Activated CD8-positive, alpha-beta memory T cell treated with anti-CD3 and anti-CD28 coated beads for 4 hours (primary cell): ENCODE measurements at places on chromosomes 7 and 10.

DNA sequence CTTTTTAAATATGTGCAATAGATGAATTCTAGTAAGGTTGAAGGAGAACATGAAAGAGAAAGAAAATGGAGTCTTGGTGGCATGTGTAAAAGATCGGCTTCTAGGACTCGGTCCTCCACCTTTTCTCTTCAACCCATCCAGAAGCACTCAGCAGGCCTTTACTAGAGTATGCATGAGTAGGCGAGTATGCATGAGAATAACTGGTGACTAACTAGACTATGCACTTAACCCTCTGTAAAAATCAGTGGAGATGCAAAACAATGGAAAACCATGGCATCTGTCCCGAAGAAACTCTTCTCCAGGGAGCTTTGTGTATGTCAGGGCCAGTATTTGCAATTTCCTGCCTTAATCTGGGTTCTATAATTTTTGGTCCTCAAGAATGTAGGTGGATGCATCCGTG lies 40.0 kb upstream of the GRB10 start:
- no peak for DNase-seq

DNA sequence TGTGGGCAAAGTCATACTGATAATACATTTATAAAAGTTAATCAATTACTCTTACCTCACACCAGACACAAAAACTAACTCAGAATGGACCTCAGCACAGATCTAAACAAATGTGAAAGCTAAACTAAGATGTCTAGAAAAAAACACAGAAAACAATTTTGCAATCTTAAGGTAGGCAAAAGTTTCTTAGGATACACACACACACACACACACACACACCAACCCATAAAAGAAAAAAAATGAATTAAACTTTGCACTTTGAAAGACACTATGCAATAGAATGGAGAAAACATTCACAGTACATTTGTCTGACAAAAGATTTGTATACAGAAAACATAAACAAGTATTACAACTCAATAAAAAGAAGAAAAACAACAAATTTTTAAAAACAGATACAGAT lies 70.8 kb upstream of the ZNRF2 start:
- DNase-seq, result no peak

DNA sequence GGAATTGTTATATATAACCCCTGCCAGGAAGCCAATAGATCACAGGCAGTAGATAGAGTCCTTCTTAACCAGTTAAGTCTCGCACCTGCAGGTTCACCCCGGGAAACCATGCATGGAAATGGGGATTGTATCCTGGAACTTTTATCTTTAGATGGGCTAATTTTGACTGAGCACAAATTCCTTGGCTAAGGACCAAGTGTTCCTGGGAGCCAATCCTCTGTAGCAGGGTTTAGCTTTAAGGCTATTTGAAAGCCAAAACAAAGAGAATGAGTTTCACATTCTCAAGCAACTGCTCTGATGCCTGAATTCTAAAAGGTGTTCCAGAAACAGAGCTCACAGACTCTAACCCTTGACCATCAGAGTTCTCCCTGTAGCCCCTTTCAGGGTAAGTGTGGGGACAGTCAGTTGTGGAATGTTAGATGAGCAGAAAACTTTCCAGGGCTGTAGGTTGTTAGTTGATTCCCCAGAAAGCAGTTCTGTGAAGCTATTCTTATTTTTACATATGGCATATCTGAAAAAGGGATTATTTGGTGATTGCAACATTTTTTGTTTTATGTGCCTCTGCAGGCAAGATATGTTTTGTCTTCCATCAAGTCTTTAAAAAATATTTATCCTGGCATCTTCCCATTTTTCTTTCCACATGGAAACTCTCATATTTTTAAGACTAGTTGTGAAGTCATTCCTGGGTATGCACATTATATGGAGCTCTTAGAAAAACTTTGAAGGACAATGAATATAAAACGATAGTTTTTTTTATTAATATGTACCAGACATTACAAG lies 16.2 kb upstream of the NPVF start:
- no peak for DNase-seq

DNA sequence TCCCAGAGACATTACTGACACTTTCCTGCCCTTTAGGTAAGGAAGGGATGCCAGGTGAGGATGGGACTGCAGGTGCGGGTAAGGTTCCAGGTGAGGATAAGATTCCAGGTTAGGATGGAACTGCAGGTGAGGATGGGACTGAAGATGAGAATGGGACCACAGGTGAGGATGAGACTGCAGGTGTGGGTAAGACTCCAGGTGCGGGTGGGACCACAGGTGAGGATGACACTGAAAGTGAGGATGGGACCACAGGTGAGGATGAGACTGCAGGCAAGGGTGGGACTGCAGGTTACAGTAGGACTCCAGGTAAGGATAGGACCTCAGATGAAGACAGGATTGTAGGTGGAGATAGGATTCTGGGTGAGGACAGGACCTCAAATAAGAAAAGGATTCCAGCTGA lies 322.3 kb downstream of the WDR37 start:
- no peak for DNase-seq

GRCh38 chr10:105691811-105692210 lies 1050.7 kb downstream of the SORCS3 start:
- no peak for DNase-seq

DNA sequence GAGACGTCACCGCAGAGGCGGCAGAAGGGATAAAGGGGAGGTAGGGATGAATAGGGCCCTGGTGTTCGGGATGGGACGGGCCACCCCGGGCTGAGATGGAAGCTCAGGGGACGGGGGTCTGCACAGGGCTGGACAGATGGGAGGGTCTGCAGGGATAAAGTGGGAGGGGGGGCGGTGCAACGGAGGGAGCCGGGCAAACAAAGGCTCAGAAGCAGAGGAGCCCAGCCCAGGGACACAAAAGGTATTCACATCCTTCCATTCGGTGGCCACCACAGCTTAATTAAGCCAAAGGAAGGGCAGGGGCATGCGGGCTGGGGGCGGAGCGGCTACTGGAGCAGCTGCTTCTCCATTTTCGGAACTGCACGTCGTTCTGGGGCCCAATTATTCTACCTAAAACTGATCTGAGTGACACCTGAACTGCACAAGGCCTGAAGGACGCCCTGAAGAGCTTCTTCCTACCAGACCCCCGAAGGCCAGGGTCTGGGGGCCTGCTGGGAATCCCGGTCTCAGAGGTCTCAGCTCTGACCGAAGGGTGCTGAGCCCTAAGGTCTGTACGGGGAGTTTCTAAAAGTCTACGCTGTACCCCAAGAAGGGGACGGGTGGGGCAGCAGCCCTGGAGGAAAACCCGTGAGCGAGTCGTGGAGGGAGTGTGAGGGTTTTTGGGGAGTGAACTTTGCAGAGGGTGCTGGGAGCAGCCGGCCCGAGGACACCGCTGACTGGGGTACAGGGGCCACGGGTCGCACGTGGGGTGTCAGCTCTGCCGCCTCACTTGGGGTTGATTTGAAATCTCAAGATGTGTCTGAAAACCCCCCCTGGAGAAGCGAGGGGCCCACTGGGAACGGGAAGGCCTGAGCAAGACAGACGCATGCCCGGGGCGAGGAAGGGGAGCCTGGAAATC lies 334.8 kb downstream of the DNAJB6 start:
- DNase-seq, result no peak

- no peak for DNase-seq
Measured at GRCh38 chr7:28874001-28874400, 84.1 kb downstream of the TRIL start.

- DNase-seq, result no peak
Measured at GRCh38 chr10:22605168-22605567, 109.2 kb downstream of the PIP4K2A start.

DNA sequence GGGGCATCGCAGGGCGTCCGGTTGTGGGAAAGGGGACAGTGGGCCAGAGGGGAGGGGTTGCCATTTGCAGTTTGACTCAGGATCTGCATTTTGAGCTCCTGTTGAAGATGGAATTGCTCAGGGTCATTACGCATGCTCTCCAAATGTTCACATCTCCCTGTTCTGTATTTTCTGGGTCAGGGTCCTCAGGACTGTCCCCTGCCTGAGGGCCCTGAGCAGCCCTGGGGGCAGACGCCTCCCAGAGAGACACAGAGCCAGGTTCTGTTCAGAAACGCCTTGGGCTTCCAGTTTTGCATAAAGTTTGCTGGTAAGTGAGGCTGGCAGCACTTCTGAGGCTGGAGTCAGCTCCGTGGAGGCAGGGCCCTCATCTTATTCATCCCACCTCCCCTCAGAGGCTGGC lies 34.1 kb upstream of the NUB1 start:
- no peak for DNase-seq

DNA sequence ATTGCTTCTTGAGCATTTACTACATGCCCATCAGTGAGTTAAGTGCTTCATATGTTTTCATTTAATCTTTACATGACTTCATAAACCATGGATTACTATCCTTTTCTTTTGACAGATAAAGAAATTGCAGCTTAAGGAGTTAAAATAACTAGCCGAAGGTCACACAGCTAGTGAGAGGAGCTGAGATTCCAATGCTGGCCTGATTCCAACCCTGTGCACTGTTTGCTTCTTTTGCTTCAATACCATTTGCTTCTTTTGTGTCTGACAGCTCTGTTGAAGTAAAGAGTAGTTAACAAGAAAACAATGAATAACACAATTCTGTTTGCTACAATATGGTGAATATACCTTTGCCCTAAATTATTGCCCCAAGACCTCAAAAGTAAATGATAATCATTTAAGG lies 132.4 kb downstream of the GRM3 start:
- DNase-seq, result no peak

GRCh38 chr7:102898532-102898859 lies 14.3 kb upstream of the LRRC17 start:
- no peak for DNase-seq

- DNase-seq, result no peak
Measured at GRCh38 chr7:43591558-43592180, 8.8 kb downstream of the STK17A start.

DNA sequence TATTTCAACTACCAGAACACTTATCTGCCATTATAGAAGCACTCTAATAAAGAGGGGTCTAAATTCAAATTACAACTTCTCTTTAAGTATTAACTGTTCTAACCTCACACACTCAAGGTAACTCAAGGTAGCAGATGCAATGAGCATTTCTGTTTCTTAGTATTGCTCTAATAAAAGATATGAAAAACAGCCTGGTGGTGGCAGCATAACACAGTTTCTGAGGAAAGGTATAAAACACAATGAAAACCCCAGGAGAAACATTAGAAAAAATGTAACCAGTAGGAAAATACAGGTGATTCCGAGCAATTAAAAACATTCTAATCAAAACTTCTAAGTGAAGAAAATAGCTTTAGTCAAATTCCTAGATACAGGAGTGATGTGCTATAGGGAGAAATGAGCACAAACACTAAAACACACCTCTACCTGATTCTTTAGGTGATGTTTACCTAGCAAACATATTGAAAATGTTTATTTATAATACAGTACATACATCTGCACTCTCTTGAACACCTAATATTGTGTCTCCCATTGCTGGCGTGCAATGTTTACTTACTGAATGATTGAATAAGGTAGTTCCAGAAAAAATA lies 3.5 kb downstream of the MKRN1 start:
- DNase-seq, result peak; percentile 5

GRCh38 chr7:139782932-139783331 lies 5.1 kb upstream of the HIPK2 start:
- no peak for DNase-seq

DNA sequence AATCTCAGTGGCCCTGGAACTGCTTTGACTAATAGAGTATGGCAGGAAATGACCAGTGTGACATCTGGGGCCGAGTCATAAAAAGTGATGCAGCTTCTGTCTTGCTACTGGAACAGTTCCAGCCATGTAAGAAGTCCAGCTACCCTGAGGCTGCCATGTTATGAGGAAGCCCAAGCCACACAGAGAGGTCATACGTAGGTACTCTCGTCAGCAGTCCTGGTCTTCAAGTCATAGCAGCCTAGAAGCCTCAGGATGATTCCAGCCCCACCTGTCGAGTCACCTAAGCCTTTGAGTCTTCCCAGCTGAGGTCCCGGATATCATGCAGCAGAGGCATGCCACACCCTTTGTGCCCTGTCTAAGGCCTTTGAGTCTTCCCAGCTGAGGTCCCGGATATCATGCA lies 92.1 kb downstream of the PPP1R3C start:
- no peak for DNase-seq

DNA sequence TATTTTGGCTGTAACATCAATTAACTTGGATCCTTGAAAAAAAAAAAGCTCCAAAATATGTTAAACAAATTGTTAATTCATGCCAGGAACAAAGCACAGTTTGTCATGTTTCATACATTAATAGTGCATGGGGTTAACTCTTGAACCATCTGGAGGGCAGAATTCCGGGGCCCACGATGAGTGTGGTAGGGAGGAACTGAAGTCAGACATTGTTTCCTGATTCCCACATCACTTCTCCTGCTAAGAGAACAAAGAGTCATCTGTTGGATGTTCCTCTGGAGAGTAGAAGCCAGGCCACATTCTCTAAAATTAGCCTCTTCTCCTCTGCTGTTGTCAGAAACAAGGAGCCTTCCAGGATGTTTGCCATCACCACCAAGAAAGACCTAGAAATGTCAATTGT lies 54.6 kb downstream of the TMEM178B start:
- no peak for DNase-seq

- DNase-seq, result no peak
Measured at GRCh38 chr7:40876601-40877000, 741.8 kb downstream of the SUGCT start.

GRCh38 chr7:3806516-3806915 lies 505.5 kb downstream of the SDK1 start:
- DNase-seq, result no peak

DNA sequence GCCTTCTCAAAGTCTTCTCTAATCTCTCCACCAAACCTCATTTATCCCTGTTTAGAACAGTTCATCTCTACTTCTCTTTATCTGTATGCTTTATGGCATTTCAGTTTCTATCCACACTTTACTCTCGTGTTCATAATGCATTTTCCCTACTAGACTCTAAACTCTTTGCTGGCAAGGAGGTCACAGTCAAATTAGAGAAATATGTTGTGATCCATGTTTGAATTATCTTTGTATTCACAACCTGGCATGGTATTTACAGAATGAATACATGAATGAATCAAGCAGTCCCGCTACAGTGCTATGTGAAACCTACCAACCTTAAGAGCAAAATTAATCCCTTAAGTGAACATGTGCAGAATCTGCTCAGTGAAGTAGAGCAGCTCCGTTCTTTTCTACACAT lies 12.8 kb upstream of the YAE1 start:
- no peak for DNase-seq

DNA sequence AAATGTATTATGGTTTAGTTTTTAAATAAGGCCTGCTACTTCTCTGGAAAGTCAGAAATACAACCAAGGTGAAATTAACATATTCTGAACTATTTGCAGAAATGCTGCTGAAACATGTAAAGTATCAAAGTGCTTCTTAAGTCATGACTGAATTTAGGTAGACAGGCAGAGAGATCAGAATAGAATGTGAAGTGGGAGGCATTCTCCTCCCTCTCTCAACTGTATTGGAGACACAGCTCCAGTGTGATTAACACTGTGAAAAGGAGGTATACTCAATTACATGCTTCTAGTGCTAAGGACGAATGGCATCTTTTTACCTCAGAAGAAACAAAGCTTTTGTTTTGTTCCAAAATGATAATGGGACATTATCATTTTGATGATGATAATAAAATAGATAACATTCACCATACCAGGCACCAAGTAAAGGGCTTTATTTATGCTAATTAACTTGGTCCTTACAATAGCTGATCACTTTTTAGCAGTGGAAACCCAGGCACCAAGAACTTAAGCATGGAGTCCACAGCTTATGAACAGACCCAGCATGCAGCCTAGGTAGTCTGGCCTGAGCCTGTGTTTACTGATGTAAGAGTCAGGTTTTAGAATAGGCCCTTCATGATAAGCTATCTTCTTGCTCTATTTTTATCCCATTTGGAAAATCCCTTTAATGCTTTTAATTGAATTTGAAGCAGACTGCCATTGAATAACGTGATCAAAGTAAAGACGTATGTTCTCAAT lies 26.0 kb downstream of the PPP1R9A start:
- no peak for DNase-seq

GRCh38 chr10:129966370-129966888 lies 2.4 kb upstream of the EBF3 start:
- DNase-seq, result no peak
